Activated CD4-positive, alpha-beta T cell treated with anti-CD3 and anti-CD28 coated beads, Interleukin-2, amount 50 U/mL, for 24 hours (primary cell): ENCODE measurements at places on chromosomes 16 and 17.
A peak's percentile ranks its signal among the peaks of the same experiment; 100 is the strongest.

- DNase-seq: no peak
Observed at GRCh38 chr17:43316522-43317142, 82.2 kb upstream of the ARL4D start.

- peak; percentile 78 for DNase-seq
Observed at GRCh38 chr16:1959269-1960039, at the start of gene NDUFB10. Gene NDUFB10, plus strand, starts transcription at chr16:1959538. Its CDS starts 87 bp downstream, at chr16:1959625.

DNA sequence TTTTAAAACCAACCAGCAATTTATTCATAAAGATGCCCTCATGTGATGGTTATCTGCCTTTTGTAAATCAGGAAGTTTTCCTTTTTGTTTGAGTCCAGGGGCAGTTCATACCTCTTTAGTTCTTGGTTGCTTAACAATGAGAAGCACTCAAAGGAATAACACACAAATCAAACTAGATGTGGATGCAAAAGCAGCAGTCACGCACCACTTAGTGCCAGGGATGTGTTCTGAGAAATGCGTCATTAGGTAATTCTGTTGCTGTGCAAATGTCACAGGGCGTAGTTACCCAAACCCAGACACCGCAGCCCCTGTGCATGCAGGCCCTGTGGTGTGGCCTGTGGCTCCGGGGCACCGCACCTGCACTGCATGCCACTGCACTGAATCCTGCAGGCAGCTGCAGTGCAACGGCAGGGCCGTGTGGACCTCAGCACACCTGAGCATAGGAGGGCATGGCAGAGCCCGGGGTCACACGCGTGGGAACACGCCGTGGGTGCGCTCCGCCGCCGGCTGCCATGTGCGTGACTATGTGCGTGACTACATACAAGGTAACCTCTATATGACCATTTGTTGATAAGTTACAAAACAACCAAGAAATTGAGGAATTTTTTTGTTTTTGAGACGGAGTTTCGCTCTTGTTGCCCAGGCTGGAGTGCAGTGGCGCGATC lies 39.6 kb downstream of the PKD1 start:
- DNase-seq: no peak

DNA sequence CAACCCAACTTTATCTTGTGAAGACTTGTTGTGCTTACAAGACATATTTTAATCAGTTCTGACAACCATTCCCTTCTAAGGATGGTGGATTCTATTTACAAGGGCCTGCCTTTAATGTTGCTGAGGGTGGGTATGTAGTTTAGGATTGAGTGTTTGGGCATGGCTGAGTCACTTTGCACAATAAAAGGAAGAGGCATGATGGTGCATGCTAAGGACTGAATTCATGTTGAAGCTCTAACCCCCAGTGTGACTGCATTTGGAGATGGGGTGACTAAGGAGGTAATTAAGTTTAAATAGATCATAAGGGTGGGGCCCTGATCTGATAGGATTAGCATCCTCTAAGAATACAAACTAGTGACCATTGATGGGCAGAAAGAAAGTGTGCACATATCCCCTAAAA lies 196.1 kb upstream of the HS3ST3A1 start:
- DNase-seq: no peak

DNA sequence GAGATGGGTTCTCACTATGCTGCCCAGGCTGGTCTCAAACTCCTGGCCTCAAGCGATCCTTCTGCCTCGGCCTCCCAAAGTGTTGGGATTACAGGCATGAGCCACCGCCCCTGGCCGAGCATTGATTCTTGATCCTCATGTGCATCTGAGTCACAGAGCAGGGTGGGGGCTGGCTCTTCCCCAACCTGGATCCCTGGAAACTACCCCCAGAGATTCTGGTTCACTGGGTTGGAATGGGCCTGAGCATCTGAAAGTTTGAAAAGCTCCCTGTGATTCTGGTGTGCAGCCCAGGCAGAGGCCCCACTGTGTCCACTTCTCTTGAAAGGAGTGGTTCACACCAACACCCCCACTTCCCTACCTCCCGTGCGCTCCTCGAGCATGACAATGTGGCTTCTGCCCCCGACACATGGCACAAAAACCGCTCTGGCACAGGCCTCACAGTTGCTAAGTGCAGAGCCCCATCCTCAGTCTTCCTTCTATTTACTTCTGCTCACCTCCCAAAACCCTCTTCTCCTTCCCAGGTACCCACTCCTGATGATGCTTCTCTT lies 4.6 kb downstream of the QPRT start:
- no peak for DNase-seq

DNA sequence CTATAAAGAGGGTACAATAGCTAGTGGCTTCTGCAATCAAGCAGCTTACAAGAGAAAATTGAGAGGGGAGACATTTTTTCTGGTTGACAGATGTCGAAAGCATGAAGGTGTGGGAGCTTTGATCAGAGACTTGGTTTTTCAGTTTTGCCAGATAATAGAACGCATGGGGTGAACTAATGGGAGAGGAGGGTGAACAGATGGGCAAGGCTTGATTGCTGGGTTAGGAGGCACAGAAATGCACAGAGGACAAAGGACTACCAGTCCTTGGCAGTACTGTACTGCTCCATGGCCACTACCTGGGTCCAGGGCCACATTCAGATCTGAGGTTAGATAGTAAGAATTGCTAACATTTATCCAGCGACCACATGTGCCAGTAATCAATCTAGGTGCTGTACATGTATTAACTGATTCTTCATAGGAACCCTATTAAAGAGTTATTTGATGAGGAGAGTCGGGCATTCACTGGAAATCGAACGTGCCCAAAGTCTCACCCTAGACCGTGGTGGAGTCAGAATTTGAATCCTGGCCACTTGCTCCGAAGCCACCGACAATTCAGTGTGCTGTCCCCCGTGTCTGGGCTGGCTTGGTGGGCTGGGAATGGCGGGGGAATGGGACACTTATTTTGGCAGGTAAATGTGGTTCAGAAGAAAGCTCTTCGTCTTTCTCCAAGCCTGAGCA lies 873 bp upstream of the KSR1 start:
- no peak for DNase-seq

DNA sequence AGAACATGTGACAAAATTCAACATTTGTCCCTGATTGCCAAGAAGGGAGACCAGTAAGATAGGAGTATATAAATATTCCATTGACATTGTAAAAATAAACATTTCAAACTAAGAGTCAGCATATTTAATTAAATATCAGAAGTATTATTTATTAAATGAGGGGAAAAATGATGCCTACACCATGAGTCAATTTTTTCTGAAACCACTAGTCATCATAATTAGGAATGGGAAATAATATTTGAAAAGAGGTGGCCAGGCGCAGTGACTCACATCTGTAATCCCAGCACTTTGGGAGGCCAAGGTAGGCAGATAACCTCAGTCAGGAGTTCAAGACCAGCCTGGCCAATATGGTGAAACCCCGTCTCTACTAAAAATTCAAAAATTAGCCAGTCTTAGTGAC lies 2.1 kb downstream of the CMTM1 start:
- DNase-seq: no peak

DNA sequence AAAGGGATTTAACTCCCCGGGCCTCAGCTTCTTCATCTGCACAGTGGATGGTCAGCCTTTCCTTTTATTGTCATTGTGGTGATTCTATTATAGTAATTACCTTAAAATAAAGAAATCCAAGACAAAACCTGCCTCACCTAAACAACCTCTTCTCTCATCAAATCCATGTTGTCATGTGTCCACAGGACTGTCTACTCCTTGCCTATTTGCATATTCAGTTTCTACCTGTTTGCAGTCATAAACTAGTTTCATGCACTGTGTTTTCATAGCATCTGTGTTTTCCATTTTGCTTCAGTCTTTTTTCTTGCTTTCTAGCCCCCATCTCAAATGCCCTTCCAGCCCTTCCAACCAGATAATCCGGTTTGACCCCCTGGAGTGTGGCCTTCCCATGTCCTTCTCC lies 44.3 kb upstream of the CPNE2 start:
- DNase-seq: no peak

GRCh38 chr17:4583206-4583605 lies 1.1 kb upstream of the SMTNL2 start:
- DNase-seq: no peak

GRCh38 chr17:7077911-7078546 lies 2.0 kb downstream of the CLEC10A start:
- no peak for DNase-seq

DNA sequence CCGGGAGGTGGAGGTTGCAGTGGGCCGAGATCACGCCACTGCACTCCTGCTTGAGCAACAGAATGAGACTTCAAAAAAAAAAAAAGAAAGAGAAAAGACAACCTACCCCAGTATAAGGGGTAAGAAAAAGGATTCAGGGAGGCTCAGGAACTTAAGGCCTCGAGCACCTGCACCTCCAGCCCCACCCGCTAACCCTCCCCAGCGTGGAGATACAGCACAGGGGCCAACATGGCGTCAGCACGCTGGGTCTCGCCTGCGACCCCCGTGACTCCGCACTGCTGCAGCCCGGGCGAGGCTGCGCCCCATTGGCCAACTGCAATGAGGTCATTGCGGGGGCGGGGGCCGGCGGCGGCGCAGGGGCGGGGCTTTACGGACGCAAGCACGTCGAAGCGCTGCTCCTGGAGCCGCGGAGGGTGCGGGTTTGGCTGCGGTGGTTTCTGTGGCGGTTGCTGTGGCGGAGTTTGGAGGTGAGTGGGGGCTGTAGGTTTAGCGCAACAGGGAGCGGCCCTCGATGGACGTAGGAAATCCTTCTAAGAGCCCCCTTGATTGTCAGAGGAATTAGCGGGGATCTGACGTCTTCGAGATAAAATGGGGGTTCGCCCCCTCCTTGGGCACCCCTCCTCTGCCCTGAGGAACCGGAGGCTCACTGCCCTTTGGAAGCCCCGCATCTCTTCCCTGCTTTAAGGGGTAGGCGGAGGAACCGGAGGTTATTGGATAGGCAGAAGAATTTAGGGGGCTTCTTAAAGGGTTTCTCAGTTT lies at the start of gene ATP6V0A1:
Gene ATP6V0A1, plus strand, starts transcription at position 382 of the 759 bp plus-strand sequence. CDS start 2,017 bp downstream, outside the sequence.
- DNase-seq: peak; percentile 76

DNA sequence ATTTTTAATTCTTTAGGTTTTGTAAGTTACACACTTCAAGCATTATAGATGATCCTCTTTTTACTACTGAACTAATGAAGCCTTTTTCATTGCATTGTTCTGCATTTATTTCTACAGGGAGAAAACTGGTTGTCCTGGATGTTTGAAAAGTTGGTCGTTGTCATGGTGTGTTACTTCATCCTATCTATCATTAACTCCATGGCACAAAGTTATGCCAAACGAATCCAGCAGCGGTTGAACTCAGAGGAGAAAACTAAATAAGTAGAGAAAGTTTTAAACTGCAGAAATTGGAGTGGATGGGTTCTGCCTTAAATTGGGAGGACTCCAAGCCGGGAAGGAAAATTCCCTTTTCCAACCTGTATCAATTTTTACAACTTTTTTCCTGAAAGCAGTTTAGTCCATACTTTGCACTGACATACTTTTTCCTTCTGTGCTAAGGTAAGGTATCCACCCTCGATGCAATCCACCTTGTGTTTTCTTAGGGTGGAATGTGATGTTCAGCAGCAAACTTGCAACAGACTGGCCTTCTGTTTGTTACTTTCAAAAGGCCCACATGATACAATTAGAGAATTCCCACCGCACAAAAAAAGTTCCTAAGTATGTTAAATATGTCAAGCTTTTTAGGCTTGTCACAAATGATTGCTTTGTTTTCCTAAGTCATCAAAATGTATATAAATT lies 53.0 kb downstream of the TUBD1 start:
- DNase-seq: no peak

- no peak for DNase-seq
Observed at GRCh38 chr17:51000835-51001638, 119.6 kb downstream of the SPAG9 start.

GRCh38 chr17:71830866-71831265 lies 290.0 kb upstream of the SOX9 start:
- DNase-seq: no peak

DNA sequence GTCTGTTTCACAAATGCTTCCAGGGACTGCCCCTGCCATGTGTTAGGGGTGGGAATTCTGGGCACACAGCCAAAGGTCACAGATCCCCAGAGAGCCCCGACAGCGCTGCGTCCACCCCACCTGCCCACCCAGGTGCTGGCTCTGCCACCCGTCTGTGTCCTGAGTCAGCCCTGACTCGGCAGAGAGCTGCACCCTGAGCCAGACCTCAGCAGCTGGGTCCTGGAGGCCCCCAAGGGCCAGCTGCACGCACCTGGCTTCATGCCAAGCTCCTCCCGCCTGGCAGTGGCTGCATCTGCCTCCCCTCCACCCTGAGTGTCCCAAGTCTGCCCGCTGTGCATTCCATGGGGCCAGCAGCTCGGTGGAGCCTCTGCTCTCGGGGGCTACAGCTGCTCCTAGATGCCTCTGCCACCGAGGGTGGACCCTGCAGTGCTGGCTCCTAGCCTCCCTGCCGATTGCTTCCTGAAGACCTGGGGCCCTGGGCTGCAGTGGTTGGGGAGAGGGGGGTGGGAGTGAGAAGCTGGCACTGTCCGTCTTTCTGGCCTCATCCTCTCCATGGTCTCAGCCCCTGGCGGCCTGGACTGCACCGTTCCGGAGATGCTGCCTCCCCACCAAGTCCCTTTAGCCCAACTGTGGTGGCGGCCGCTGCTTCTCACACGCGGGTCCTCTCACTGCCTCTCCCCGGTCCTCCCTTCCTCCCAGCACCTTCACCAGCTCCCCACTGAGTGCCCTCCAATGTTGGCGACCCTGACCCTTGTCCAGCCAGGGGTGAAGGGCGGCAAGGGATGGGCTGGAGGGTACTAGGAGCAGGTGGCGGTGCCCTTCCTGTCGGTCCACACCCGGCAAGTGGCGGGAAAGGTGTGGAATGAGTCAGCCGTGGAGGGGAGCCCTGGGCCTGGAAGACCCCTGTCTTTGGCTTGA lies 3.0 kb downstream of the SECTM1 start:
- no peak for DNase-seq

- no peak for DNase-seq
Observed at GRCh38 chr16:61179561-61179960, 856.7 kb downstream of the CDH8 start.

DNA sequence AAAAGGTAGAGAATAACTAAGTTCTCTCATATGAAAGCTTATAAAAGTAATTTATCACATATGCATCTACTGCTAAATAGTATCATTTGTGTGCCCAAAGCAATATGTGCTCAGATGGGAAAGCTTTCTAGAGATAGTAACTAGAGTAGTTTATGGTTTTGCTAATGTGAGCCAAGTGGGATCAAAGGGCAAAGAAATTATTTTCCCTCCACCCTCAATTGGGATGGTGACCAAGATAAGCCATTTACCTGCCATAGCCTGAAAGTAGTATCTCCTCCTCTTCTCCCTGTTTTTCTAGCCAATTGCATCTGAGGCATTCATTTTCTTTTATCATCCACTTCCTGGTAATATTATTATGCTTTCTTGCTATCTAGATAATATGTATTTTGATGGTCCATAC lies 41.9 kb upstream of the KCNJ16 start:
- DNase-seq: no peak
